ENCODE measurements at places on chromosomes 13 and 19.

- peak; percentile 88 for DNase-seq
Observed at GRCh38 chr13:36818804-36819738, at the start of gene RFXAP. RFXAP (plus strand) TSS chr13:36819222; CDS start chr13:36819358, 136 bp downstream.

DNA sequence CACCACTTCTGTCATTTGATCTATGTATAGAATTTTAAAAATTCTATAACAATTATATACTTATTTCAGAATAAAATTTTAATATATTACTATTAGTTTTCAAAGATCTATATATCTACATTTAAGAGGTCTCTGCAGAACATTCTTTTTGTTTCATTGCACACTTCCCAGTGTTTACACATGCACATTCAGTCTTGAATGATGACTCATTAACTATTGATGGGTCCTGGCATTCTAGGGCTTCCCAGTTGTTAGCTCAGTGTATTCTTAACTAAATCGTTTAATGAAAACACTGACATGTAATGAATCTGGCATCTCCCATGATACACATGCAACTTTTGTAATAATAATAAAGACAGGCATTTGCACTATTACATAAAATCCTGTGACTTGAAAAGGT, 324.6 kb downstream of the KLF12 start:
- peak; percentile 36 for DNase-seq

DNA sequence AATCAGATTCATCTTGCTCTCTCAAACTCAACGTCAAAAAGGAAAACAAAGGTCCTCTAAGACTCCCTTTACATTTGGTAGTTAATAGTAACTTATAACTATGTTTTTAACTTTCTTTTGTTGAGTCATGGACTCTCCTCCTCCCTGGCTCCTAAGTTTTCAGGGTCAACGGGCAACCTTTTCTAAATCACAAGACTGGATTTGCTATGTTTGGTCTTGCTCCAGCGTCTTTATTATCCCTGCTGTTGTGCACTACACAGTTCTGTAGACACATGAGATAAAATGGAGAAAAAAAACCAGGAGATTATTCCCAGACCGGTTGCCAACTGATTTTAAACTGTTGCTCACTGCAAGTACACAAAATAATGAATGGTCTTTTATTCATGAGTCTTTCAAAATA, 1.9 kb upstream of the ITM2B start:
- DNase-seq = no peak

- DNase-seq = peak; percentile 82
Observed at GRCh38 chr19:17830567-17831418, 9.5 kb upstream of the INSL3 start.
